ENCODE measurements at places on chromosomes 5 and 9.

GRCh38 chr9:100554935-100555401, 22.9 kb upstream of the CAVIN4 start:
- DNase-seq: no peak

DNA sequence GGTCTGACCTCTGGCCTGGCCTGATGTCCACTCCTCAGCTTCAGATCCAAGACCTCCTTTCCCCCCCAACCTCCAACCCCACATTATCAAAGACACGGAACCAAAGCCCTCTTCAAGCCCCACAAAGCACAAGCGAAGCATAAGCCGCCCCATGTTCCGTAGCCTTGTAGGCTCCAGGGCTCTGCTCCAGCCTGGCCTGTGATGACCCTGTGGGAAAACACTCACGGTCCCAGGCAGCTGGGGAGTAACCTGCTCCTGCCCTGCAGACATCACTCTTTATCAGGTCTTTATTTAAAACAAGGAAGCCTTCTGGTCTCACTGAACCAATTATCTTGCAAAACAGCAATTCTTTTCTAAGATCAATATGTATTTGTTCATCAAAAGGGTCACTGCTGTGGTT, 15.4 kb upstream of the WNK2 start:
- no peak for DNase-seq

DNA sequence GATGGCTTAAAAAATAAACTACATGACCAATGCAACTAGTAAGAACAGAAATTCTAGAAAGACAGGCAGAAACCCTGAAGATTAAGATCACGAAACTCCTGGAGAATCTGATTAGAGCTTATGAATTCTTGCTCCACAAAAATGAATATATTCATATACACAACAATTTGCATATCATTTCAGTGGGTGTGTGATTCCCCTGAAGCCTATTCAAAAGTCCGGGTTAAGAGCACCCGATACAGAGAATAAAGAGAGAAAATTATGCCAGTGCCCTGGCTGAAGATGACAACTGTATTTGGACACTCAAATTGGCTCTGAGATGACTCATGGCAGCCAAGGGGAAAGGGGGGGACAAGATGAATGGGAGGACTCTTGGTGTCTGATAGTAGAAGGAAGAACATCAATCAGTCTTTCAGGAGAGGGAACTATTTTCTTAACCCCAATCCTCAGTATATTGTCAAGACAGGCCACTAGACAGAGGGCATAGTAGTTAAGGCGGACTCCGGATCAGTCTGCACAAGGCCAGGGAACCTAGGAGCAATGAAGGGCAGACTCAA, 6.0 kb downstream of the TMOD1 start:
- no peak for DNase-seq

- no peak for DNase-seq
These were observed 23.4 kb upstream of the RUFY1 start for GRCh38 chr5:179526978-179527377.

DNA sequence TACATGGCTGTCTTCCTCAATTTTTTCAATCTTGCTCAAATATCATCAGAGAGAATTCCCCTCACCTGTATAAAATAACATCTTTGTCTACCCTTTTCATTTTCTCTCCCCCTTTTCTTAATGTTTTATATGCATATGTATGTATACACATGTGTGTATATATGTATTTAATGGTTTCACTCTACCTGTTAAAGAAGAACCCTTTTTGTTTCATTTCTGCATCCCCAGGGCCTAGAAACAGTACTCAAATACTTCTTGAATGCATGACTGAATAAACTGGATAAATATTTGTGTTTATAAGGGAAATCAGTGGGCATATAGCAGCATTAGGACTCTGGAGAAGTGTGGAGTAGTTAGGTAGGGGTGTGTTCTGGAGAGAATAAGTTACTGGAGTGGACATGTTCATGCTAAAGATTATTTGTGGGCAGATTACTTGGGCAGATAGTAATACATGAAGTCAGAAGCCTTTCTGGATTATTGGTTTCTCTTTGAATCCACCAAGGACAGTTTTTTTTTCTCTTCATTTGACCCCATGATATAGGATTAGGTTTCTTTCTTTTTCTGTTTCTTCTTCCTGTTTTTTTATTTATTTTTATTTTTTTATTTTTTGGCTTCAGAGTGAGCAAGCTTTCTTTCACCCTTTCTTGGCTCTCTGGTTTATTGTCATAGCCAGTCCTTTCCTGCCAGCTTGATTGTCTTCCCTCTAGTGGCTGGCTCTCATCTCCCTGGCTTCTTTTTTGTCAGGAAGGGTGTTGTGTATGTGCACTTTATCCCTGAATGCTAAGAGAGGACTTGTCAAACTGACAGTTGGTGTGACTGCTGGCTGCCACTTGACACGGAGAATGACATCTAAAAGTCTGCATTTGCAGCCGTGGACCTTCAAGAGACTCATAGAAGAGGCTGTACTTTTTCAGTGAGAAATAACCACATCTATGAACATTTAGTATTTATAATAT, 89.3 kb downstream of the ZCCHC7 start:
- no peak for DNase-seq

DNA sequence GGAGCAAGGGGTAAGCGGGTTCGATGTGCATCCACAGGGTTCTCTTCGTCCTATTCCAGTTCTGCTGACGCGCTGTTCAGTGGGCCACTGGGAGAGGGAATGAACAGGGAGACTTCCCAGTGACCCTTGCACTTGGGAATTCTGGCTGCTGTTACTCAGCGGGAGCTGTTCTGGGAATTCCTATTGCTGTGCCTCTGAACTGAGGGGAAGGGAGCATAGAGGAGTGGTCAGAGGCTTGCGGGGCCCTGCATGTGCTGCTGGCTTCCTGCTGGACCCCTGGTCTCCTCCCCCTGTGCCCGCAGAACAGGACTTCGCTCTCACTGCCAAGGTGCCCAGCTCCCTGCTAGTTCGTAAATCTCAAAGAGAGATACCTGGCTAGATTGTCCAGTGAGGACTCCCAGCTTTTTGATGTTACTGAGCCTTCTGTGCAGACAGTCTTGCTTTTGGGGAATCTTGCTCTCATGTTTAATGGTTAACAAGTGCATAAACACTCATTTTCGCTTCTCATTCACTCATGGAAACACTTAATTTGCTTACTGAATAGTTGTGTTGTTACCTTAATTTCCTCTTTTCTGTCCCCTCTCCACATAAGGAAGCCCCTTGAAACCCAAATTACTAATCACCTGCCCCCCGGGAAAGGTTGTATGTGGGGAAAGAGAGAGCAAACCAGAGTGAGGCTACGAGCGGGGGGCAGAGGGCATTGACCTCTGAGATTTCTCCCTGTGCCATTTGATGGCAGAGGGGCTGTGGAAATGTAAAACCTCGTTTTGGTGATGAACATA, 5.9 kb downstream of the TRIO start:
- DNase-seq: no peak

- no peak for DNase-seq
These were observed 124.7 kb upstream of the CPEB4 start for GRCh38 chr5:173763410-173763809.
